ENCODE measurements at places on chromosomes 4 and X. TPM values are rescaled to one million over a fixed set of nuclear protein-coding genes. Genes with fewer than 3 reads are reported as not detected.
A peak's percentile ranks its signal among the peaks of the same experiment; 100 is the strongest.

- no peak for DNase-seq
- H3K4me3 ChIP-seq: no peak overlapping the region
- no peaks in the 10 kb centered on the region for H3K36me3 ChIP-seq
- no peaks in the 10 kb centered on the region for H3K4me1 ChIP-seq
- no peaks in the 10 kb centered on the region for H3K27me3 ChIP-seq
- no peak overlapping the region for H3K27ac ChIP-seq
Observed at GRCh38 chrX:69323786-69324720, 158.8 kb upstream of the PJA1 start.

- no peaks in the 10 kb centered on the region for H3K27me3 ChIP-seq
- no peaks in the 10 kb centered on the region for H3K36me3 ChIP-seq
- peak overlapping the region; percentile 74 for H3K27ac ChIP-seq
Observed at GRCh38 chrX:3815896-3816664, 102.6 kb upstream of the PRKX start.

DNA sequence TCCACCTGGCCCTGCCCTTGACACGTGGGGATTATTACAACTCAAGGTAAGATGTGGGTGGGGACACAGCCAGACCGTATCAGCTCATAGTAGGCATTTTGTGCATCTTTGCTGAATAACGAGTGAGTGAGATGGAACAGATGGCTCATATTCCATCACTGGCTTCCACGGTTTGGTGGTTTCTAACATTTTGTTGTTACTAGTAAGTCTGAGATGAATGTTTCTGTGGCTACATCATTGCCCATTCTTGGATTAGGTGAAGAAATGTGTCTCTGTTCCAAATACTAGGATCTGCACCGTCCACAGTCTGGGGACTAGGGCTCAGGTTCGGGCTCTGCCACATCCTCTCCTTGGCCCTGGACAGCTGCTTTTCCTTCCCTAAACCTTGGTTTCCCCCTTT, 3.6 kb downstream of the ABLIM2 start:
- H3K36me3 ChIP-seq: peaks cover 3% of the 10 kb centered on the region
- H3K4me3 ChIP-seq: no peak overlapping the region
- H3K27me3 ChIP-seq: peaks cover 5% of the 10 kb centered on the region
- H3K27ac ChIP-seq: no peak overlapping the region

DNA sequence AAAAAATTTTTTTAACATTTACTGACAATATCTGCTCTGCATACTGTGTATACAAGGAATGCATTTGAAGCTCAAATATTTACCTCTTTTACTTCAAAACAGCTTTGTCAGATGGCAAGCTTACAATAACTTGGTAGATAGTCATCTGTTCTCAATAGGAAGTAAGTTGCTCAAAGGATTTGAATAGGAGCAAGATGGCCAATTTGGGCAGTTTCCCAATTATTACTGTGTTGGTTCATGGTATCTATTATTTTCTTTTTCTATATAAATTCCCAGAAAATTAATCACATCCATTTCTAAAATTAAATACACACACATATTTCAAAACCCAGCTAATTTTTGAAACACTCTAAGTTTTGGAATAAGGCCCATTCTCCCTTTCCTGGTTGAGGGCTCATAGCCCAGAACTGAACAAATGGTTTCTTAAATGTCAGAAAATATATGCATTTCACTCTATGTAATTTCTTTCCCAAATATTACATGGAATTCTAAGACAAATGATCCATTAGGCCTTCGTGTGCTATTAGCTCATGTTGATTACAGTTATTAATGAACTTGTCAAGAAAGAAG, 60.2 kb upstream of the BLTP1 start:
- no peak for DNase-seq
- H3K27ac ChIP-seq: no peak overlapping the region
- H3K4me3 ChIP-seq: no peak overlapping the region
- H3K36me3 ChIP-seq: peaks cover 4% of the 10 kb centered on the region
- peaks cover 18% of the 10 kb centered on the region for H3K27me3 ChIP-seq

DNA sequence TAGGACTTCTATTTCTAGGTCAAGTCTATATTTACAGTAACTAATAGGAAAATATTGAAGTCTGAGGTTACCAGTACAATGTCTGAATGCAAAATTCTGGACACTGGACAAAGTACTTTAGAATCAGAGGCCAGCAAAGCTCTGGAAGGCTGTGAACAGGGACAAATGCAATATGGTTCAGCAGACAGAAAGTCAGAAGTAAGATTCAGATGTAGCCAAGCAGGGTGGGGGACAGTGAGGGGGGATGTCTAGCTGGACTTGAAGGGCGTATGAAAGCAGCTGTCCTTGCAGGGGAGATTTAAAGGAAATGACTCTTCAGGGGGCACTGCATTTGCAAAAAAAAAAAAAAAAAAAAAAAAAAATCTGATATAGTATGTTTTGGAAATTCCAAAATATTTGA, 2.9 kb downstream of the SORBS2 start:
- DNase-seq: no peak
- H3K4me1 ChIP-seq: no peaks in the 10 kb centered on the region
- no peak overlapping the region for H3K4me3 ChIP-seq
- no peak overlapping the region for H3K27ac ChIP-seq
- no peaks in the 10 kb centered on the region for H3K36me3 ChIP-seq

DNA sequence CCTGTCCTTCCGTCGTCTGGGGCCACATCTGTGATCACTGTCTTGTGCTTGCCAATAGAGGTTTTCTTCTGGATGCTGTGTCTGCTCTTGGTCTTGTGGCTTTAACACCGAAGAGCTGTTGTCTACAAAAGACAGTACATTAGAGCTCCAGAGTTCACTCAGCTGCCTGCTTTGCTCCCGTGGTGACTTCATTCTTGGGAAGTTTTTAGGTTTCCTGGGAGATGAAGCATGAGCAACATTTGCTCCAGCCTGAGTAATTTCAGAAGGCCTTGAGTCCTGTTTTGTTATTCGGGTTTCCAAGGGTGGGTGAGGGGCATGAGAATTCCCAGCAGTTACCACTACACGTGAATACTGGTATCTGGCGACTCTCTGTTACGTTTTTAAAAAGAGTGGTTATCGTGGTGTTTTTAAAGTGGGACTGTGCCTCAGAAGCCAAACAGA, 189.2 kb downstream of the SHROOM3 start:
- no peaks in the 10 kb centered on the region for H3K4me1 ChIP-seq
- no peak overlapping the region for H3K4me3 ChIP-seq

- peaks cover 20% of the 10 kb centered on the region for H3K4me1 ChIP-seq
- H3K36me3 ChIP-seq: peaks cover 2% of the 10 kb centered on the region
- H3K4me3 ChIP-seq: peak overlapping the region; percentile 71
- no peaks in the 10 kb centered on the region for H3K27me3 ChIP-seq
Observed at GRCh38 chr4:1344696-1345095, 2.3 kb upstream of the UVSSA start.

GRCh38 chr4:66097218-66097617, 426.9 kb upstream of the EPHA5 start:
- no peak overlapping the region for H3K4me3 ChIP-seq
- no peaks in the 10 kb centered on the region for H3K36me3 ChIP-seq
- no peak for DNase-seq
- H3K27ac ChIP-seq: no peak overlapping the region

DNA sequence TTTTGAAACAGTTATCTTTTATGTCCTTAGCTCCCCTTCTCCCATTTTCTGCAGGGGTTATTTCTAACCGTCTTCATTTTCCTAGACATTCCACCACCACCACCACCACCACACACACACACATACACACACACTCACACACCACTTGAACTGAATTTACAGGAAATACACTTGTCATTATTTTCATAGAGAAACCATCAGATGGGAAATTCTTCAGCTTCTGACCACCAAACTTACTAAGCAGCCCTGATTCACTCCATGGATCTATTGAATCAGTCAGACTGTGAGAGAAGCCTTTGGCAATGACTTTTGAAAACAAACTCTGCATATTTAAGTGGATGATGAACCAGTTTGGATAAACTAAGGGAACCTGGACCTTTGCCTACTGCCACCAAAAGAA, 210.1 kb upstream of the NHS start:
- no peaks in the 10 kb centered on the region for H3K27me3 ChIP-seq
- no peak overlapping the region for H3K4me3 ChIP-seq
- no peaks in the 10 kb centered on the region for H3K36me3 ChIP-seq
- no peaks in the 10 kb centered on the region for H3K4me1 ChIP-seq
- H3K27ac ChIP-seq: no peak overlapping the region

GRCh38 chrX:55715847-55716246, 1.7 kb upstream of the RRAGB start:
- H3K27me3 ChIP-seq: no peaks in the 10 kb centered on the region
- no peak overlapping the region for H3K4me3 ChIP-seq
- H3K27ac ChIP-seq: no peak overlapping the region
- H3K4me1 ChIP-seq: peaks cover 11% of the 10 kb centered on the region
- no peaks in the 10 kb centered on the region for H3K36me3 ChIP-seq

DNA sequence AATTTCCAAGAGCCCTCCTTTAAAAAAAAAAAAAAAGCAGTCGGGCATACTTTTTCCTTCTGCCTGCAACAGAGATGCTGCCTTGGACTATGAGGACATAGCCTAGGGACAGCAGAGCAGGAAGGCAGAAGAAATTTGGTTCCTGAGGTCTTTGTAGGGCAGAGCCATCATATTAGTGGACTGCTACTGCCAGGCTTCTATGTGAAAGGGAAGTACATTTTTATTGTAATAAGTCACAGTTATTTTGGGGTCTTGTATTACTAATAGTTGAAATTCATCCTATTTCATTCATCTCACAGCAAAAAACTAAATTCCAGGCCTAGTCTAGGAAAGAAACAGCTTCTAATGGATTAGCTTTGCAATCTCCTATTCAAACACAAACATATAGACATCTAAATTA, 211.2 kb downstream of the NSUN7 start:
- no peaks in the 10 kb centered on the region for H3K36me3 ChIP-seq
- no peak for DNase-seq
- H3K4me3 ChIP-seq: no peak overlapping the region
- no peak overlapping the region for H3K27ac ChIP-seq

GRCh38 chr4:183540410-183541009, 35.7 kb downstream of the ING2 start:
- H3K27ac ChIP-seq: no peak overlapping the region
- no peak for DNase-seq
- peaks cover 27% of the 10 kb centered on the region for H3K27me3 ChIP-seq
- H3K4me3 ChIP-seq: no peak overlapping the region
- H3K4me1 ChIP-seq: no peaks in the 10 kb centered on the region

GRCh38 chr4:184762100-184762499, 28.2 kb upstream of the CENPU start:
- peak overlapping the region; percentile 43 for H3K4me3 ChIP-seq
- DNase-seq: no peak
- peaks cover 6% of the 10 kb centered on the region for H3K4me1 ChIP-seq
- peak overlapping the region; percentile 74 for H3K27ac ChIP-seq

GRCh38 chr4:112938461-112939058, 110.9 kb upstream of the ANK2 start:
- DNase-seq: no peak
- H3K27me3 ChIP-seq: peaks cover 32% of the 10 kb centered on the region
- H3K4me1 ChIP-seq: no peaks in the 10 kb centered on the region
- no peaks in the 10 kb centered on the region for H3K36me3 ChIP-seq
- no peak overlapping the region for H3K4me3 ChIP-seq

- peaks cover 14% of the 10 kb centered on the region for H3K4me1 ChIP-seq
- H3K36me3 ChIP-seq: peaks cover 3% of the 10 kb centered on the region
- no peak for DNase-seq
- peaks cover 5% of the 10 kb centered on the region for H3K27me3 ChIP-seq
Observed at GRCh38 chr4:8160233-8160560, 1.6 kb upstream of the ABLIM2 start.

- H3K36me3 ChIP-seq: no peaks in the 10 kb centered on the region
- H3K4me3 ChIP-seq: no peak overlapping the region
- no peaks in the 10 kb centered on the region for H3K4me1 ChIP-seq
- DNase-seq: no peak
- H3K27ac ChIP-seq: no peak overlapping the region
- no peaks in the 10 kb centered on the region for H3K27me3 ChIP-seq
Observed at GRCh38 chr4:43394976-43395375, 502.5 kb downstream of the GRXCR1 start.

The IGFBP7 gene
- 0.22 TPM for total RNA-seq

The STPG2 gene
- total RNA-seq: 0.21 TPM

The FGF2 gene
- total RNA-seq: not detected

The HTR2C gene
- total RNA-seq: not detected

The FAM184B gene
- not detected for total RNA-seq

The GPR143 gene
- total RNA-seq: not detected

The PJA1 gene
- 20.2 TPM for total RNA-seq
